ENCODE measurements at places on chromosomes 12 and 14.

DNA sequence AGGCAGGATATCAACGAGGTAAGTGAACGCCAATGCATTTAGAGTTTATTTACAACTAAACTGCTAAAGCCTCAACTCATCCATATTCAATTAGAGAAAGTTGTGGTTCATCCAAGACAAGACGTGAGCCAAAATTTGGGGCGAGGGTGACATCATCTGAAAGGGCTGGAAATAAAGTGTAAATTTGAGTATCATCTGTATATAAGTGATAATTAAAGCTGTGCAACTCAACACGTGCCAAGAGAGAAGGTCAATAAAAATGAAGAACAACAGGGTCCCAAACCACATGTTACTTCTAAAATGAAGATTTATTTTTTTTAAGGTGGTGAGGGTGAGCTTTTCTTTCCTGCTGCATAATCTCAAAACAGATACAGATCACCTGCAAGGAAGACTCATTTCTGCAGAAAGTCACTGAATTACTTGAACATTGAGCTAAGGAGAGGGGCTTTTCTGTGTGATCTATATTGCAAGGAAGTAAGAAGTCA, 203.6 kb downstream of the EFCAB11 start:
- no peak for DNase-seq

GRCh38 chr14:65854215-65854614, 441.7 kb downstream of the FUT8 start:
- DNase-seq = no peak

DNA sequence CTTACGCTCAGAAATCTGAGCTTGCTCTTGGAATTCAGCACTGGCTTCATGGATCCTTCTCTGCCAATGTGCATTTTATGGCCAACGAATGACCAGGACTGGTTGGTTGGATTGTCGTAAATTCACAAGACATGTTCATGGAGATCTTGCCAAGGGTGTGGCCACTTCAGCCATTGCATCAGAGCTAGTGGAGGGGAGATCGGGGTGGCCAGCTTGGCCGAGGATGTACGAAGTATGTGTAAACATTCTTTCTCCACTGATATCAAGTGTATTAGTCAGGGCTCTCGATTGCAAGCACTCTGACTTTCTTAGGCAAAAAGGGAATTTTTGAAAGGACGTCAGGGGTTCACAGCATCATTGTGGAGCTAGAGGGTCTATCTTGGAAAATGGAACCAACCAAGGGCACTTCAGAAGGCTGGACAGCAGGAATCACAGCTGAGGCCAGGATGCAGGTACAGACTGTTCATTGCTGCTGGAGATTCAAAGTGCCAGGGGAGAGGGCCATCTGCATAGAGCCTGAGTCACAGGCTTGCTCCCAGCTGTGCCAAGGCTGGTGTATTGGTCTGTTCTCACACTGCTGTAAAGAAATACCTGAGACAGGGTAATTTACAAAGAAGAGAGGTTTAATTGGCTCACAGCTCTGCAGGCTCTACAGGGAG, 32.9 kb upstream of the ADGRD1 start:
- no peak for DNase-seq

GRCh38 chr14:80923368-80923767, 18.2 kb downstream of the CEP128 start:
- no peak for DNase-seq

DNA sequence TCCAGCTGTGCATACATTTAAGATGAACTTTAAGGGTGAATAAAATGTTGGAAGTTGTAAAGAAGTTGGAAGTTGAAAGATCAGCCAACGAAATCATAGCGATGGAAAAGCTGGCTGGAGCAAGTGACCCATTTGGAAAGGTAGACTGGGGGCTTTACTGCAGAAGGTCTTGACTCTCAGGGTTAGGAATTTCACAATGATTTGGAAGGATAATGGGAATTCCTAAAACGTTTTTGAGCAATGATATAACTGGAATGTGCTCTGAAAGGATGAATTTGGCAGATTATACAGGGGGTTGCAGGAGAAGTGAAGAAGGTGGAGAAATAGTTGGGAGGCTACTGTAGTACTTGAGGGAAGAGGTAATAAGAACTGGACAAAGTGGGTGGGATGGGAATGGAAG, 27.4 kb downstream of the EMP1 start:
- DNase-seq = no peak

- no peak for DNase-seq
Measured at GRCh38 chr12:118011377-118011776, 5.1 kb upstream of the RFC5 start.

DNA sequence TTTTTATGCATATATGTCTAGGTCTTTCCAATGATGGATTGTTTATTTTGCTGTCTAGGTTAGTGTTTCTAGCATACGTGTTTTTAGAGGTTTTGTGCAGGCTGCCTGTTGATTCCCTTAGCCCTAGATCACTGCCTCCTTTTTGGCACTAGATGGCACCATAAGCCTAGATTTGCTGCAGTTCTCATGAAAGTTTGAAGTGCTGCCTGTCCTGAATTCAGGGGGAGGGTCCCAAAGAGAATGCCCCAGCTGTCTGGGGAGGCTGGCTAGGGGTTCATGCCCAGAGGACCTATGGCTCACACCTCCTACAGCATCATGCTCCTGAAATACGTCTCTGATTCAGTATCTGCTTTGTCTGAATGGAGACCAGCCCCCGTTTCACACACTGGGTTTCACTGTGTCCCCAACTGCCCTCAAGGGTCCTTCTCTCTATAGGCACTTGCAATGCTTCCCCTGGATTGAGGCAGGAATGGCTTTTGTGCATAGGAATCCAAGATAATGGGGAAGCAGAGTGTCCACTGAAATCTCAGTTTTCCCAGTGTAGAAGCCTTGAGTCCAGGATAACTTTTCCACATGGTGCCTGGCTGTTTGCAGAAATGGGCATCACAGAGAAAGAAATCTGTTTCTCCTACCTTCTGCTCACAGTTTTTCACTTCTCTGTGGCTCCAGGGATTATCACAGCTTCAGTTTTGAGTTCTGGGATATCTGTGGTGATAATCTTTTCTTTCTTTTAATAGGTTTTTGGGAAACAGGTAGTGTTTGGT, 14.2 kb upstream of the TXNRD1 start:
- peak; percentile 44 for DNase-seq
